ENCODE measurements at places on chromosomes 4 and X.
A peak's percentile ranks its signal among the peaks of the same experiment; 100 is the strongest.

- no peak for DNase-seq
Observed at GRCh38 chrX:16601885-16602284, 48.1 kb upstream of the S100G start.

- DNase-seq = no peak
Observed at GRCh38 chrX:37817176-37817575, 30.2 kb downstream of the DYNLT3 start.

DNA sequence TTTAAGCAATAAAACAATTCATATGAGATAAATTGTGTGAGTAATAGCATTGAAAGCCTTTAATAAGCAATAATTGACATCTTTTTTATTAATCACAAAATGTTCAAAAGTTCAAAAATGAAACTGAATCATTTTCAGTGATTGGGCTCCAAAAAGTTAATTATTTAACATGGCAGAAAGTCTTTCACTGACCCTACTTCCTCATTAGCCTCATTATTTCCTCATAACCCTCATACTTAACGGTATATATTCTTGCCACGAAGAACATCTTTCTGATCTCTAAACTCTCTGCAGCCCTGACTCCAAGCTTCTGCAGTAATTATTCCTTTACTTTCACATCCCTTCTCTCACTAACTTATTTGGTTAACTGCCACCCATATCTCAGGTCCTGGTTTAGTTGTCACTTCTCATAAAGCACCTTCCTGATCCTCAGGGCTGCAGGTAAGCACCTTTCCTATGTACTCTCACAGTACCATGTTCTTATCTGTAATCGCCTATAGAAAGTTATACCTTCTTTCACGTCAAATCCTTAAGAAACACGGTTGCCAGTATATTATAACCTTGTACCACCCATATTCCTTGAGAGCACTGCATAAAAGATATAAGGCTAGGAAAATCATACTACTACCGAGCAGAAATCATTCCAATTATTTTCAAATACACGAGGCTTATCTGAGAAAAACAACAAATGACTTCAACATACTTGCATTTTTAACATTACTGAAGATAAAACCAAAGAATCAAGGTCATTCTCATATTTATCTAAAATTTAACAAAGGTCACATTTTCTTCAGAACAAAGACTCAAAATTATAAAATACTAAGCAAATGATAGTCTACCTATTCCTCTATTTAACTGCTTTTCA, 72.2 kb downstream of the PPP3CA start:
- no peak for DNase-seq

GRCh38 chr4:75432683-75433082, 81.5 kb downstream of the RCHY1 start:
- DNase-seq = no peak

- no peak for DNase-seq
Observed at GRCh38 chrX:75067931-75068330, 88.2 kb downstream of the ABCB7 start.

DNA sequence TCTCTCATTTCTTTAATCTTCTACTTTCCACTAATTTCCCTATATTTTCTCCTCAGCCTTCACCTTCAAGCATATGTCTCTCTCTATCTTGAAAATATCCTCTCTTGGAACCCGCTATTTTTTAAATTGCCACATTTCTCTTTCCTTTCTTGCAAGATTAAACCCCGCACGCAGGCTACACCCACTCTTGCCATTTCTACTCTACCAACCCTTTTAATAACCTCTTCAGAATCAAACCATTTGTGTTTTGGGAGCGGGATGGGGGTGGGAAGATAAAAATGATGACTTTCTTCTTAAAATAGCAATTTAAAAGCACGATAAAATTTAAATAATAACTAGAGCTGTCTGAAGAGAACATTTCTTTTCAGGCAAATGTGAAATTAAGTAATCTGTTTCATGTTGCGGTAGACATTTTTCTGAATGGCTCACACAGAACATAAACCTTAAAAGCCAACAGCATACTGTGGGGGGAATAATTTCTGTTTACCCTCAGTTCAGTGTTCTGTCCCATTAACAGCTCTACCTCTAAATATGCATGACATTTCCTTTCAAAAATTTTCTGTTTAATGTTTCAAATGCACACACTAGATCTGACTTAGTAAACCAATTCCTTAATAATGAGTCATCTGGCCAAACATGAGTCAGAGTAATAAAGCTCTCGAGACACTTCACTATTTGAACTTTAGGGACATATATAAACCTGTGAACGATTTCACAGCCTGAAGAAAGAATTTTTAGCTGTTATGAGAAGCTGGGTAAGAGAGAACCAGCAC, 20.5 kb downstream of the ARSJ start:
- DNase-seq = no peak

GRCh38 chr4:81724925-81725329, 253.2 kb upstream of the RASGEF1B start:
- DNase-seq = peak; percentile 57

DNA sequence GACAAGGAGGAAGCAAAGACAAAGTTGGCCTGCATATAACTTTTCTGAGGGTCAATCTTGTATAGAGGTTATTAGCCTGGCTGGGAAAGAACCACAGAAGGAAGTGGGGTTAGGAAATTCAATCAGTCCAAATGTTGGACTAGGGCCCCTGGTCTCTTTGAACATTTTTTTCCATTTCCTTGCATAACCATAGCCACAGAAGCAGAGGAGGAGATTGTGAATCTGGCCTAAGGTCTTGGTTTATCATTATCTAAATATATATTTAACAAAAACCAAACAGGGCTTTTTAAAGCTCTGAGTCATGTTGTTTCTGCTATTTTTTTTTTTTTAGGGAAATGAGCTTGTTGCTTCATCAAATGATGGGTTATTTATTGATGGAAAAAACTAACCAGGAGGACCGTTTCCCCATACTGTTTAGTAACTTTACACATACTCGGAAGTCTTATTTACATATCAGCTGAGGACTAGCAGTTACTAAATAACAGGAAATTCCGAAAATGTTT, 97.7 kb upstream of the ACSL4 start:
- no peak for DNase-seq

- no peak for DNase-seq
Observed at GRCh38 chr4:15526924-15527592, 57.4 kb downstream of the CC2D2A start.

DNA sequence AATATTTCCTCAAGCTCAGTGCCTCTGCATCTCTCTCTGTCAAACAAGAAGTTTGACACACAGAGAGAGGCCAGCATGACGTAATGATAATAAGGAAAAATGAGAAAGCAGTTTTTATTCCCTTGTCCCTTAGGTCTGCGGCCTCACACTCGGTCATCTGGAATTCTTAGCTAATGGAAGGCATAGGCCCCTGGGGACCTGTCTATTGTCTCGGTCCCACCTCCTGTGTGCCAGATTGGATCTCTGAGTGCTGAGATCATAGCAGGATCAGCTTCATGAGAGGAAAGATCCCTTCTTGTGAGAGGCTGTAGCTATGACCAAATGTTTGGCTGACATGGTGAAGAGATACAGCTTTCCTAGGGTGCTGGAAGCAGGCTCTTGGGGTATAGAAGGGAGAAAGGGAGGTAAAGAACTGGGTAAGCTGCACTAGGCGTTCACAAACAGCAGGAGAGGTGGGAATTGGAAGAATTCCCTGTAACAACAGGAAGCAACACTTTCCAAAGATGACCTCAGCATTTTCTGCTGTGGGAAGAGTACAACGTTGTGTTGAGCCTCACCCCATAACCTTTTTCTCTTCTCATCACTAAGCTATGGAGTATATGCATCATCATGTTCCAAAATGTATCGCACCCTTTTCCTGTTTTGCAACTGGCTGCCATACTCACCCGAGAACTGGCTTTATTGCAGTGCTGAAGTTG, 20.2 kb downstream of the TMEM31 start:
- no peak for DNase-seq

GRCh38 chr4:154911608-154912098, 130.6 kb downstream of the RBM46 start:
- no peak for DNase-seq

- DNase-seq = no peak
Observed at GRCh38 chr4:112855058-112855457, 194.4 kb upstream of the ANK2 start.

DNA sequence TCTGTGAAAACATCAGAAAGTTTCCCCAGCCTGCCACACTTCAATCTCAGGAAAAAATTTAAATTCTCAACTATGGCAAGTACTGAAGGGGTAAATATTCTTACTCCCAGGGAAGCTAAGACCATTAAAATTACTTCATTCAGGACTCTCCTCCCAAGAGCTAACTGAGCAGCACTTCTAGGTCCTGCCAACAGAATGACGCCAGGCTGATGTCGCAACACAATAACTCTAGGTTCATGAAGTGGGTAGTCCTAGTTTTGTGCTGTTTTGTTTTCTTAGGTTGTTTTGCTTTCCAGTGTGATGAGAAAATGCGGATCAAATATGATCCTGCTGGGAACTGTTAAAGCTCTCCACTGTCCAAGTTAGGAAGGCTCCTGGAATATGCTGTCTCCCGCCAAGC, 180.0 kb downstream of the NKX6-1 start:
- DNase-seq = no peak

- DNase-seq = no peak
Observed at GRCh38 chr4:58767598-58767997, 1657.4 kb upstream of the IGFBP7 start.

GRCh38 chrX:15016051-15016450, 142.8 kb downstream of the MOSPD2 start:
- DNase-seq = no peak

- DNase-seq = no peak
Observed at GRCh38 chrX:153245288-153245731, 66.2 kb downstream of the MAGEA1 start.

DNA sequence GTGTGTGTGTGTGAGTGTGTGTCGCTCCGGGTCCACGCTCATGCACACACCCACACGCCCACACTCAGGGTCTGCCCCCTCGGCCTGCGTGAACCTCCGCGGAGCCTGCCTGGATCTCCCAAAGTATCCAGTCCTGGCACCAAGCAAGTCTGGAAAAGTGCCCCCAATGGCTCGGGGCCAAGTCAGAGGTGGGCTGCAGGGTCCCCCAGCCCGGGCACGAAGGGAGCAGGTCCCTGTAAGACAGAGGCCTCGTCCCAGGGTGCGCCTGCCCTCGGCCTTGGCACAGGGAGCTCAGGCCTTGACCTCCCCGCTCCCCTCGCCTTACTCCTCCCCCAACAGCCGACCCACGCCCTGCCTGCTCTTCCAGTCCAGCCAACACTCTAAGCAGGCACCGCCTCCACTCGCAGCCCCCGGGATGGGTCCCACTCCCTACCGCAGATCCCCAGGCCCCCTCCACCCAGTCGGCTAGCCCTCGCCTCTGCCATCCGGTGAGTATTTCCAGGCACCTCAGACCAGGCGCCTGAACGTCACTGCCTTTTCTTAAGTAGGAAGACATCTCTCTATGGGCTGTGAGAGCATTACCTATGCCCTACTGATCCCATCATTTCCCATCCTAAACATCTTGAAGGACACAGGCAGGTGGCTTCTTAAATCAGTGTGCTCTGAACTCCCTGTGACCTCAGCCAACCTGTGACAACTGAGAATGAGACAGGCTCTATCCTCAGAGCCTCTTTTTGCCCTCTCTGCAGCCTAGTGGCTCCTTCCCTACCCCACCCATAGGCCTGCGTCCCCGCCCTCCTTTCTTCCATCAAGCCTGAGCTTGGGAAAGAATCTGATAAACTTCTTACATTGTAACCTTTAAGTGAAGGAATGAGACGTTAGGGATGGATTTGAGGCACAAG, 704 bp downstream of the FAM114A1 start:
- DNase-seq = no peak

- DNase-seq = no peak
Observed at GRCh38 chr4:125728568-125728967, 413.8 kb downstream of the FAT4 start.

DNA sequence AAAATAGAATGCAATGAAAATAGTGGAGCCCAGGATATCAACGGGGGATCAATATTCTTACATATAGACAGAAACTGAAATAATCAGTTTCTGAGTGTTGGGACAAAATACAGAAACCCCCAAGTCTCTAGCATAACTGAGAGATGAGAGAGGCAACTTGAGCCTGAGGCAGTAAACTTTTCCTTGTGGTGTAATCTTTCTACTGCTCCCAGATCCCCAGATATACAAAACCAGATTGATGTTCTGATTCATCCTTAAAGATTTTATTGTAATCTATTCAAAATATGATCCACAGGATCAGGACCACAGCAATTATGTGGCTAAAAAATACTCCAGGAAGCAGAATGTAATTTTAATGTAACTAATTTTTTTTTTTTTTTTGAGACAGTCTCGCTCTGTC, 2282.6 kb downstream of the ARAP2 start:
- DNase-seq = no peak

DNA sequence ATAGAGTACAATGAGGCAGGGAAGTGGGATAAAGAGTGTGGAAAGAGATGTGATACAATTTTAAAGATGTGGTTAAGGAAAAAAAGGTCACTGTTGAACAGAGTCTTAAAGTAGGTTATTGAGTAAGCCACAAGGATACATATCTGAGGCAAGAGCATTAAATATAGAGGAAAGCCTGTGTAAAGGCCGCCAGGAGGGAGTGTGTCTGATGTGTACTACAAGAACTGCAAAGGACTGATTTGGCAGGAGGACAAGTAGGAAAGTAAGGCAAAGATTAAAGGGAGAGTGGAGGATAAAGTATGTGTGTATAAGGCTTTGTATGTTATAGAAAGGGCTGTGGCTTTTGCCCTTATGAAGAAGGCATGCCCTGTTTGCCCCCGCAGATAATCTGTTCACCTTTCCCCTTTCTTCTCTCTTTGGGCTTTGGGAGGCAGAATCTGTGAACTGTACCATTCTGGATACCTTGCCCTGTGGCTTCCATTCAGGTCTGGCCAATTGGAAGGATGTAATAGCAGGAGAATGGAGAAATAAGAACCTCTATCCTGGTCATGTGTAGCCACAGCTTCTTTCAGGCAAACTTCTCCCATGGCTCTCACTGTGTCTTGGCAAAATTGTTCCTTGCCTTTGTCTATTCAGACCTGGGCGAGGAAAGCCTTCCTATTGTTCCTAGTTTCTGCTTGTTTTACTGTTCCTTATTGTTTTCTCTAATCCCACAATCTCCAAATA, 68.9 kb upstream of the FAM47B start:
- DNase-seq = no peak

GRCh38 chr4:100841911-100842310, 324.1 kb upstream of the EMCN start:
- no peak for DNase-seq

- no peak for DNase-seq
Observed at GRCh38 chrX:72180539-72180938, 1.0 kb upstream of the PIN4 start.

DNA sequence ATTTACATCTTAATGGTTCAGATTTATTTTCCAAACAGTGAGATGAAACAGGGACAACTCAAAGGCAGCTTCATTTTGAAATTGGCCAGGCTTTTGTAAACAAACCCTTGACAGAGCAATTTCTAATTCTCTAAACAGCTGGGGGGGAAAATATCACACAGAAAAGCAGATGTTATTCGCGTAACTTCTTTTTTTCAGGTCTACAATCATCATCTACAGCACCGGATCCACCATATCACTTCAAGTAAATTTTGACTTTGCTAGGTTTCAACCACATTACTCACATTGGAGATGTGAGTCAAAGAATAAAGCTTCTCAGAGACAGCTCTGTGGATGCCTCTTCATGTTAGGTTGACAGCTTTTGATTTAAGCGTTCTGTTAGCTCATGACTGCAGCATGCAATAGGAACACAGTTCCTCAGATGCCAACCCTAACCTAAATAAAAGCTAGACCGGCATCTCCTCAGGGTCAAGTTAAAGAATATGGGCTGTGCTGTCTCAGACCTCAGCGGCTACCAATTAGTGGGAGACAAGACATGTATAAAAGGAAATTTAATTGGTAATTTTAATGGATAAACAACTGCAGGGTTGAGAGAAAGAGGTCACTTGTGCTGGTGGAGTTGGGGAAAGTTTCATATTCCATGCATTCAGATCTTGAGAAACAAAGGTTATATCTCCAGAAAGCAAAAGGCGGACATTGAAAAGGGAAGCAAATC, 26.8 kb downstream of the AMELX start:
- no peak for DNase-seq

Measured in activated CD4-positive, alpha-beta T cell treated with anti-CD3 and anti-CD28 coated beads, Interleukin-2, amount 50 U/mL, for 24 hours (primary cell).